ENCODE measurements at places on chromosomes 3 and 15. TPM values are rescaled to one million over a fixed set of nuclear protein-coding genes. Genes with fewer than 3 reads are reported as not detected.
A peak's percentile ranks its signal among the peaks of the same experiment; 100 is the strongest.

- DNase-seq = no peak
- H3K27me3 ChIP-seq = peaks cover 3% of the 10 kb centered on the region
- no peaks in the 10 kb centered on the region for H3K4me1 ChIP-seq
- H3K36me3 ChIP-seq = no peaks in the 10 kb centered on the region
- H3K4me3 ChIP-seq = no peak overlapping the region
- H3K27ac ChIP-seq = no peak overlapping the region
Observed at GRCh38 chr15:61794881-61795280, 265.4 kb downstream of the VPS13C start.

The PIF1 gene
- 1.0 TPM for total RNA-seq

GRCh38 chr15:73821181-73821580 lies 52.2 kb upstream of the TBC1D21 start:
- H3K27ac ChIP-seq = no peak overlapping the region
- no peak for DNase-seq
- H3K36me3 ChIP-seq = no peaks in the 10 kb centered on the region
- no peaks in the 10 kb centered on the region for H3K27me3 ChIP-seq
- H3K4me3 ChIP-seq = no peak overlapping the region
- no peaks in the 10 kb centered on the region for H3K4me1 ChIP-seq

DNA sequence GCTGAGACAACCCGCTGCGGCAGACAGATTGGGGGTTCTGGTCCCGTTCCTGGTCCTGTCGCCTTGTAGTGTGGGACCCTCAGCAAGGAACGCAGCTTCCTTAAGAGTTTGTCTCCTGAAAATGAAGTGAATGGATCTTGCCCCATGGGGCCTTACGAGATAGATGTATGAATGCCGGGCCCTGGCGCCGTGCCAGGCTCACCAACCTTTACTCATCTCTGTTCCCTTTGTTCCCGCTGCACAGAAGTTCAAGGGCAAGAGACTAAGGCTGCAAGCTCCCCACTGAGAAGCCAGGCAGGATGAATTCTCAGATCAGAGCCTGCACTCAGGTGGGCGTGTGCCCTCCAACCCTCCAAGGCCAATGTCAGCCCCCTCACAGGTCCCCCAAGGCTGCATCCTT lies 162.7 kb upstream of the IQSEC1 start:
- no peak for DNase-seq
- no peak overlapping the region for H3K27ac ChIP-seq
- H3K27me3 ChIP-seq = no peaks in the 10 kb centered on the region
- H3K36me3 ChIP-seq = no peaks in the 10 kb centered on the region
- no peak overlapping the region for H3K4me3 ChIP-seq
- H3K4me1 ChIP-seq = peaks cover 28% of the 10 kb centered on the region

GRCh38 chr3:7978087-7978422 lies 523.6 kb upstream of the LMCD1 start:
- H3K27ac ChIP-seq = no peak overlapping the region
- H3K27me3 ChIP-seq = no peaks in the 10 kb centered on the region
- H3K4me3 ChIP-seq = no peak overlapping the region
- no peak for DNase-seq
- H3K4me1 ChIP-seq = no peaks in the 10 kb centered on the region

DNA sequence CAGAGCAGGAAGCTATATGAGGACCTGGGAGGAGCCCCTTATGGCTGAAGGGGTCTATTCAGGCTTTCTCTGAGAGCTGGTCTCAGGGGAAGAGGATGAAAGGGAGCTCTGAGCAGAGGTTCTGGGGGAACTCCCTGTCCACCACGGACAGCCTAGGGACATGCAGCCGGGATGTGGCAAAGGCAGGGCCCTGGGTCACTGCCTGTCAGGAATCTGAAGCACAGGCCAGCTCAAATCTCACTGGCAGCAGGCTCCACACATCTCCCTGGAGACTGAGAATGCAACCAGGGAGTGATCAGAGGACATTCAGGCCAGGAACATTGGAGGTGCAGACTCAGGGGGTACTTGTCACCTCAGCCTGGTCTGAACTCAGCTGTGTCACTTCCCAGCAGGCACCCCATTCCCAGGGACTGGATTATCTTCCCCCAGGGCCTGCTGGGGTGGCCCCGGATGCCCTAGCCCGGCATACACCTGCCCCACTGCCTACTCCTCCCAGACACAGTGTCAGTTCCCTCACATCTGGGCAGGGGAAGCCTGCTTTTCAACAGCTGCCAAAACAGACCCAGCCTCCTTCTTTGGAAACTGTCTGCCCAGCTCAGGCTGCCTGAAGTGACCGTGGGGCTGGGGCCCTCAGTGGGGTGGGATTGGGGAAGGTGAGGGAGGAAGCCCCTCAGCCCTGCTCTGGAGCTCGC lies 18.3 kb upstream of the SEMA3F start:
- DNase-seq = no peak
- H3K27ac ChIP-seq = no peak overlapping the region
- H3K27me3 ChIP-seq = no peaks in the 10 kb centered on the region
- no peak overlapping the region for H3K4me3 ChIP-seq

DNA sequence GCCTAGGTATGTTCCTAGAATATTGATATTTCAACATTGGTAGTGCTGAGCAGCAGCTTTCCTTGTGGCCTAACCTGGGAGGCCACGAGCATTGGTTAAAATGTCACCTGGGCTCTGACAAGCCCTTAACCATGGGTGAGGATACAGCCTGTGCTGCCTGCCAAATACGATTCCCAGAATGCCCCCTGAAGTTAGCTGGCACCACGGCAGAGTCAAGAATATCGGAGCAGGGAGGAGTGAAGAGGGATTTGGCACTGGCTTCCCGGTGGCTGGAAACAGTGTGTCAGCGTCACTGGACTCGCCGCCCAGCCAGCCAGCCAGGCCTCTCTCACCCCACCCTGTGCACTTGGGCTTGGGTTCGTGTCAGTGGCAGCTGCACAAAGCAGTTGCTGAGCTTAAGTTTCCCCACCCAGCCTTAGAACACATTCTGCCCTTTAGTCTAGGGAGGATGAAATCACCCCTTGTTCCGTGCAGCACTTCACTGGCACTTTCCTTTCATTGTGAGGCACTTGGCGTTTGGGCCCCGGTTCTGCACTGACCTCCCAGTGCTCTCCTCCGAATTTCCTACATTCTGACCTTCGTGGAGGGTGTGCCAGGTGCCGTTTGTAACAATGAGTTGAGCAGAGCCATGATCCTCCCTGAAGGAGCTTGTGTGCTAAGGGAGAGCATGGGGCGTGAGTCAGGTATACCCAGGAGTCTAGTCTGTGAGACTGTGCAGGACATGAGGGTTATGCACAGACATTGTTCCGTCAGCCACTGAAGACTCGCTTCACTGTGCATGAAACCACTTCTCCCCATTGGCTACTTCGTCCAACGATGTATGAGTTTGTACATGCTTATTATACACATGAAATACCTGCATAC lies 152.8 kb upstream of the BHLHE40 start:
- H3K36me3 ChIP-seq = no peaks in the 10 kb centered on the region
- H3K4me1 ChIP-seq = peaks cover 88% of the 10 kb centered on the region
- peak overlapping the region; percentile 46 for H3K4me3 ChIP-seq
- no peak for DNase-seq
- H3K27ac ChIP-seq = peak overlapping the region; percentile 59

DNA sequence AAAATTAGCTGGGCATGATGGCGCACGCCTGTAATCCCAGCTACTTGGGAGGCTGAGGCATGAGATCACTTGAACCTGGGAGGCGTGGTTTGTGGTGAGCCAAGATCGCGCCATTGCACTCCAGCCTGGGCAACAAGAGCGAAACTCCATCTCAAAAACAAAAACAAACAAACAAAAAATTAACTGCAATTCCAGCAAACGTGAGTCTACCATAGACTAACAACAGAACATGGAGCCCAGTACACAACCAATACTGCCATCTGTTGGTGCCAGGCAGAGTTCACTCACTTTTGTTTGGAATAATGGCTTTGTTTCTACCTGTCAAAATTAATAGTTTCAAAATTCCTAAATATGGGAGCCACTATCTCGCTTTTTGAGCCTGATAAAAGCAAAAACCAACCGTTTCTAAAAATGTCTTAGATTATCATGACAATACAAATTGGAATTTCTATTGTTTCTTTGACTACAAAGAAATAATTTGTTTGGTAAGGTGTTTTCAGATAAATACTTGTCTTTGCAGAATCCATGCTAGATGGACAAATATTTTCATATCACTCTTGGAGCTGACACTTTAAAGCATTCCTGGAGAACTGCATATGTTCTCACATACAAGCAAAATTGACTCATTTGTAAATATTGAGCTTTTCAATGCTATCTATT lies 45.0 kb downstream of the GPR176 start:
- no peaks in the 10 kb centered on the region for H3K27me3 ChIP-seq
- no peaks in the 10 kb centered on the region for H3K36me3 ChIP-seq
- H3K4me1 ChIP-seq = no peaks in the 10 kb centered on the region
- no peak overlapping the region for H3K27ac ChIP-seq

The LINGO1 gene
- total RNA-seq = not detected

The GOLGA8T gene
- total RNA-seq = not detected

- H3K4me3 ChIP-seq = no peak overlapping the region
- H3K36me3 ChIP-seq = no peaks in the 10 kb centered on the region
- peaks cover 2% of the 10 kb centered on the region for H3K27me3 ChIP-seq
- no peaks in the 10 kb centered on the region for H3K4me1 ChIP-seq
Observed at GRCh38 chr3:133939463-133939835, 43.8 kb upstream of the RAB6B start.

The GHRL gene
- 3.8 TPM for total RNA-seq

The GRIP2 gene
- not detected for total RNA-seq

The MESP2 gene
- not detected for total RNA-seq
